ENCODE measurements at places on chromosomes 5 and 9. TPM values are rescaled to one million over a fixed set of nuclear protein-coding genes. Genes with fewer than 3 reads are reported as not detected.

DNA sequence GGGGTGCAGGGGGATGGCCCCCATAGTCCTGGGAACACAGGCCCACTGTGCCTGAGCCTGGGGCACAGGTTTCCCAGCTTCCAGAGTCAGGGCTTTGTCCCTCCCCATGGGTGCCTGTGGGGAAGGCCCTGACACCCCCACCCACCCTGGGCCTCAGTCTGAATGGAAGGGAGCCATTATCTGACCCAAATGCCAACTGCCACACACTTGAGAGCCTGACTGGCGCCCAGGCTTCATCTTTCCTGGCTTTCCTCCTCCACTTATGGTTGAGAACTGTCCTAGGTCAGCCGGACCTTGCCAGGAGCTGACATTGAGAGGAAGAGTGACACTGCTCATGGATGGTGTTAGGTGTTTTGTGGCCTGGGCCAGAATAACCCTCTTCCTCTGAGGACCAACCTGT is 24.0 kb downstream of the SH3PXD2B start:
- DNase-seq, result no peak

GRCh38 chr9:98107926-98108325 is 11.1 kb downstream of the TRIM14 start:
- DNase-seq, result no peak

DNA sequence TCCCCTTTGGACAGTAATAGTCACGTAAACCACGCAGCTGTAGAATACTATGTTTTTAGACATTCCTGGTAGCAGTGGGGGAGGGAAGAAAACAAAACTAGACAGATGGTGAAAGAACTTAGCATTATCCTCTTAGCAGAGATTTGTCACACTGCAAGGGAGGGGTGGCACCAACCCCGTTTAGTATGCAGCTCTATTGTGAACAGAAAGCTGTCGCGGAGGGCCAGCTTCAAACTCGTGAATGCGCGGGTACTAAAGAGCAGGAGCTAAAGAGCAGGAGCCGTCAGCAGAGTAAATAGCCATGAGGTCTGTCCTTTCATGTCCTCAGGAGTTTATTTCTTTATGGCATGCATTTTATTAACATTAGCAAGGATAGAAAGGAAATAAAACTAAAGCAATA is 141.9 kb upstream of the SLC12A2 start:
- DNase-seq, result peak; percentile 68

- no peak for DNase-seq
Observed at GRCh38 chr5:159764283-159765134, 151.8 kb upstream of the ADRA1B start.

DNA sequence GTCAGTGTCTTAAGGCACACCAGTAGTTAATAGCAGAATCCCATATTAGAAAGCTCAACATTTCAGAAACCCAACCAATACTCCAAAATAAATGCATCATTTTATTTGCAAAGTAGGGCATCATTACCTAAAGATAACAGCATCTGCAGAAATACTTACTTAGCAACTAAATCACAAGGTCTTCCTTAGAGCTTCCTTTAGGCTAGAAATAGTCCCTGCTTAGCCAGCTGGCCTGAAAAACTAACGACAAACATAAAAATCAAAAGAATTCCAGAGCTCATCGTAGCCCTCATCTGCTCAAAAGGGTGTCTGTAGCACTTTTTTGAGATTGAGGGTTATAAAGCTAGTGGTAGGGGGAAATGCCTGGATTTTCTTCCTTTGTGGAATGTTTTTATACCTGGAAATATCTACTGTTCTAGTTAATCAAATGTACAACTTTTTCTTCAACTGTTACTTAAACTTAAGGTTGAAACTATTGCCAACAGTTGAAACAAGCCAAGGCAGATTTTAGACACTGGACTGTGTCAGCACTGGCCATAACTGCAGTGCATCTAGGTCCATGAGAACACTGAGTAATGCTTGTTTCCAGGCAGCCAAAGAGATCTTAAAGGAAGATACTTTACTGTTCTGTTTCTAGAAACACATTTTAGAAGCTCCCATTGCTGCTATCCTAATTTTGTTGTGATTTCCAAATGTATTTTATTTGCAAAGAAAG is 129.4 kb upstream of the RASA1 start:
- no peak for DNase-seq

- DNase-seq, result peak; percentile 87
Observed at GRCh38 chr9:7799234-7799943, at the start of gene DMAC1. DMAC1 (minus strand) TSS chr9:7799778; CDS start chr9:7799734, 44 bp downstream.

GRCh38 chr9:38335686-38336085 is 56.8 kb upstream of the ALDH1B1 start:
- DNase-seq, result no peak

DNA sequence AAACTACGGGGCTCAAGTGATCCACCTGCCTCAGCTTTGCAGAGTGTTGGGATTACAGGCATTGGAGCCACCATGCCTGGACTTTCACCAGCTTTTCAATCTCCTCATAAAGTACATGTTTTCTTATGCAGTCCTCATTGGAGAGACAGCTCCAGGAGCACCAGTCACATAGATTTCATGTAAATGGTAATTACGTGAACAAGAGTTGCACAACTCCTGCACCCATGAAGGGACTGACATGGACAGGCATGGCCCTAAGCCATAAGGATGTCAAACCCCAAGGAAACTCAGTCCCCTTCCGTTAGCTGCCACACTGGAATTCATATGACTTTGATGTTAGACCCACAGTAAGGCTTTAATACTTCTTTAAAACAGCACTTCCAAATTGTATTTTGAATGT is 7.6 kb upstream of the ADGRV1 start:
- DNase-seq, result no peak

GRCh38 chr9:134593286-134594077 is 48.1 kb upstream of the COL5A1 start:
- DNase-seq, result no peak

GRCh38 chr5:67978171-67978570 is 237.4 kb upstream of the PIK3R1 start:
- DNase-seq, result no peak

GRCh38 chr9:91341258-91341746 is 20.4 kb downstream of the AUH start:
- DNase-seq, result no peak

GRCh38 chr9:97543561-97543960 is 42.1 kb downstream of the TMOD1 start:
- no peak for DNase-seq

GRCh38 chr9:107214915-107215314 is 68.2 kb upstream of the RAD23B start:
- no peak for DNase-seq

DNA sequence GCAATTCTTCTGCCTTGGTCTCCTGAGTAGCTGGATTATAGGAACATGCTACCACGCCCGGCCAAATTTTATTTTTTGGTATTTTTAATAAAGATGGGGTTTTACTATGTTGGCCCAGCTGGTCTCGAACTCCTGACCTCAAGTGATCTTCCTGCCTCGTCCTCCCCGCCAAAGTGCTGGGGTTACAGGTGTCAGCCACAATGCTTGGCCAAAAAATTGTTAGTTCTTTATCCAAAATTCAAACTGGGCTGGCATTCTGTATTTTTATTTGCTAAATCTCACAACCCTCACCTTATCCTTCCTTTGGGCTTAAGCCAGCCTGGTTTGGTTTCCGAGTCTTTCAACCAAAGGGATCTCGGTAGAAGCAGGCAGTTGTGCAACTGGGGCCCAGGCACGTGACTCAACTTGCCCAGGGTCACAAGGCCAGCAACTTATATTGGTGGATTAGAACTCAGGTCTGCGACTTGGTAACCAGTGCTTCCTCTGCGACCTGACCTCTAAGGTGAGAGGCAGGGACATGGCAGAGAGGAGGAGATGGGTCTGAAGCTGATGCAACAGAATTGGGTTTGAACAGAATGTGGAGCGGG is 26.5 kb upstream of the BOD1 start:
- no peak for DNase-seq

DNA sequence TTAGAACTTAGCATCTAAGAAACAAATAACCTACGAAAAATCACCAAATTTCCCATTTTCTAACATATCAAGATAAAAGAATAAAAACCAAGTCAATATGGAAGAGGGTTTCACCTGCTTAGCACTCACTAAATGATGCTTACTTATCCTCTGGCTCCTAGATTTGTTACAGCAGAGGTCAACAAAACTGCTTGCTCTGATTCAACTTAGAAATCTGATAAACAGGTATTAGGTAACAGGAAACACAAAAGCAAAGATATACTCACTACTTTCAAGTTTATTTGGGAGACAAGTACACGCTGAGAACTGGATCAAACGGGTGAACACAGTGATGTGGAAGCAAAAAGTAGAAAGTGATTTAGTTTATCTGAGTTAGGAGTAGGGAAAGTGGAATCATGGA is 235.7 kb upstream of the TARS1 start:
- no peak for DNase-seq

- DNase-seq, result no peak
Observed at GRCh38 chr5:131999441-132000240, 11.8 kb downstream of the ACSL6 start.

DNA sequence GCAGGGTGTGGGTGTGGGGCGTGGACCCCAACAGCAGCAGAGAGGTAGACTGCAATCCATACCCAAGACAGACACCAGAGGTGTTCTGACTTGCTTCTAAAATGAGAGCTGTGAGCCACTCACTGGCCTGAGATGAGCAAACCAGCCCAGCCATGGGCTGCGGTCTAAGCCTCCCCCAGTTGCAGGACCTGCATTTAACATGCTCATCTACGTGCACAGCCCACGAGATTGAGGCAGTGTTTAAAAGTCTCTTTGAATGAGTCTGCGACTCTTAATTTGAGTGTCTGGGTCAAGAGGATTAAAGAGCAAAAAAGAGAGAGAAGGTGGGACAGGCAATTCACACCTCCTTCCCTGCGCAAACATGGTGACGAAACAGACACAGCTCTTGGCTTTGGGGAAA is 5.9 kb downstream of the SURF4 start:
- DNase-seq, result no peak

DNA sequence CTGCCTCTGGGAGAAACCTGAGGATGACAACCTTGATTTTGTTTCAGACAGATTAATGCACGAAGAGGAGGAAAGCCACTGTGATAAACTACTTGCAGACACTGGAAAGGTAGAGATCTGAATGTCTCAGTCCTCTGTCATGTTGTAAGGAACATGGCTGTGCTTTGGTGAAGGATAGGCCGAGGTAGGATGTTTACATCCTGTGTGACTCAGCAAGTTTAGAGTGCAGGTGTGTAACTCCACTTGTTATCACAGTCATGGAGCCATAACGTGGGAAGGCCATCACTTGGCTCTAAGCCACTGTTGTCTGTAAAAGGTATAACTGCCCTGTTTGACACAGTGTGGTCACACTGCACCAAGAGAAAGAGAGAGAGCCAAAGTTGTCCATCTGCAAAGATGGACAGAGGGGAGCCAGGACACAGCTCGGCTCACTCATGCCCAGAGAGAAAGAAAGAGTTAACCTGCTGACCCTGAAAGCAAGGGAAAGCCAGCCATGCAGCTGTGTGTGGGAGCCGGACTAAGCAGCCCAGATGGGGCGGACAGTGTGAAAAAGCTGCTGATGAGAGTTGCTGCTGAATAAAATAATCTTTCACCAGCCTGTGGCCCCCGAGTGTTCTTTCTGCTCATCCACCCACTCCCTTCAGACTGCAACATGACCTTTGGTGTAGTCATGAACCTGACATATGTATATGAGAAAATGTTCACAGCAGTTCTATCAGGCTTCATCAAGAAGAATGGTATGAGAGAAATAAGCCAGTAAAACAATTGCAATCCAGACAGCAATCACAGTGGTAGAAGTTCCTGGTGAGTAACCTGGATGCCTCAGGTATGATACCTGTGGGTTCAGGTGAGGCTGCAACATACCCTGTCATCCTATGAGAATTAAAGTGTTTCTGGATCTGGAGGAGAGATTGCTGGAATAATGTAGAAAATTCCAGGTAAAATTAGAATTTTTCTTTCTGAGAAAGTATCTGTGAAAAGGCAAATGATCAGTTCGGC is 115.9 kb downstream of the TARS1 start:
- no peak for DNase-seq

- DNase-seq, result no peak
Observed at GRCh38 chr9:11686733-11687132, 1006.5 kb upstream of the TYRP1 start.

DNA sequence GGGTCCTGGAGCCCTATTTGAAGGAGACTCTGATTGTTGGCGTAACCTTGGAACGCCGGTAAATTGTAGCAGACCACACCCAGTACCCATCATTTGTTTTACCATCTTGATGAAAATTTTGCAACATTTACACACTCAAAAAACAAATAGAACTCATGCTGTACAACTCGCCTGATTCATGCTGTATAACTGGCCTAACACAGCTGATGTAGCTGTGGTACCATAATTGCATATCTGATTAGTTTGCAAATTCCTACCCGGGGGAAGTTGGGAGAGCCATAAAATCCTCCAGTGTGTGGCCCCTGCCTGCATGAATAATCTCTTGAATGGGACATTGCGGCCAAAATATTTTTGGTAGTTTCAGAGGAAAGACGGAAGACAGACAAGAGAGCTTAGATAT is 9.7 kb downstream of the NIPAL4 start:
- DNase-seq, result no peak

- no peak for DNase-seq
Observed at GRCh38 chr9:136249877-136250559, 4.4 kb upstream of the QSOX2 start.

DNA sequence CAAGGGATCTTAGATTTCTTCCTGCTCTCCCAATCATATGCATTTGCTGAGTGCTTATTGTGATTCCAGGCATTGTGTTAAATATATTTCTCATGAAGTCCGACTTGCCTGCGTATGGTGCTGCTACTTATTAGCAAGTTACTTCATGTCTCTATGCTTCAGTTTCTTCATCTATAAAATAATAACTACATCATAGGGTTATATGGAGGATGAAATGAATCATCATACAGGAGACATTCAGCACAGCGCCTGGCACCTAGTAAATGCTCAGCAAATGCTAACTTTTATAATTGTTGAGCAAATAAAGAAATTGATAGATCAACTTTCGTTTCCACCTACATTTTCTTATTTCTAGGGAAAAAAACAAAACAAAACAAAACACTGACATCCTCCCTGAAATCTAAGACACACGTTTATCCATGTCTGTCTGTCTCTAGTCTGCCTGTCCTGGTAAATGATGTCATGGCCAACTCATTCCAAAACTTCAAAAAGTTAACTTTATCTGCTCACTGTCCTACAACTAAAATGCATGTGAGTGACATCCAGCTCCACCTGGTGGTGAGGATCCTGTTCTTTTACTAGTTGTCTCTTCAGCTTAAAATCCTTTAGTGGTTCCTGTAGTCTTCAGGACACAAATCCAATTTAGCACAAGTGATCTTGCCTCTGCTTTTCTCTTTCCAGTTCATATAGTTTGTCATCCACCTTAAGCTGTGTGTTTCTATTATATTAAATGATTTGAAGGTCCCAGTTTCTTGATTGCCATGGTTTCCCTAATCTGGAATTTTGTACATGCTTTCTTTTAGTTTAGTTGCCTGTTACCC is 27.7 kb downstream of the PPP3R2 start:
- peak; percentile 26 for DNase-seq

GRCh38 chr5:136285096-136285855 is 80.1 kb downstream of the TRPC7 start:
- no peak for DNase-seq

- DNase-seq, result peak; percentile 76
Observed at GRCh38 chr9:35814106-35814840, 569 bp downstream of the HINT2 start.

- no peak for DNase-seq
Observed at GRCh38 chr5:131303537-131303936, 39.7 kb downstream of the CDC42SE2 start.

GRCh38 chr5:138339464-138339863 is 1.4 kb downstream of the FAM53C start:
- DNase-seq, result no peak

Gene F2RL1
- 139 TPM for total RNA-seq

Gene EGFL7
- total RNA-seq, result 28.4 TPM

Gene CFAP157
- total RNA-seq, result 0.12 TPM

Gene NXNL2
- not detected for total RNA-seq

Gene RASGEF1C
- 0.85 TPM for total RNA-seq

Gene FAT2
- not detected for total RNA-seq

Gene MSMP
- total RNA-seq, result not detected

Gene LRRC14B
- total RNA-seq, result not detected

Gene LCN1
- total RNA-seq, result not detected

All from colonic mucosa (tissue), 4 donors.